Right kidney (tissue), 9 donors: ENCODE measurements at places on chromosomes 5 and 9.

DNA sequence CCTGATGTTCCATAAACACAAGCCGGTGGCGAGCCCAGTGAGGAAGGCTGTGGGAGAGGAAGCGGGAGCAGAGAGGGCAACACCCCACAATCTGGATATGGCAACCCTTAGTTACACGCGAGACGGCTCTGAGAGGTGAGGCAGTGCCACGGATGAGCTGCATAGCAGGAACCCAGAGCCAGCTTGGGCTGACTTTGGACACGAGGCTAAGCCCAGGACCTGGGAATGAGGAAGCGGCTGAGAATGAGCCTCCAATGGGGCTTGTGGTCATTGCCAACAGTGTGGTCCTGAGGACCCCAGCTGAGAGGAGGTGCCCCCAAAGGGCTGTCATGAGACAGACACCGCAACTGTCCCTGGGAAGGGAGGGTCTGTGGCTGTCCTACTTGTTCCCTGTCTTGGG lies 160.0 kb upstream of the SMIM23 start:
- no peak for DNase-seq

GRCh38 chr5:88144219-88145001 lies 124.2 kb downstream of the TMEM161B start:
- DNase-seq, result peak; percentile 35

DNA sequence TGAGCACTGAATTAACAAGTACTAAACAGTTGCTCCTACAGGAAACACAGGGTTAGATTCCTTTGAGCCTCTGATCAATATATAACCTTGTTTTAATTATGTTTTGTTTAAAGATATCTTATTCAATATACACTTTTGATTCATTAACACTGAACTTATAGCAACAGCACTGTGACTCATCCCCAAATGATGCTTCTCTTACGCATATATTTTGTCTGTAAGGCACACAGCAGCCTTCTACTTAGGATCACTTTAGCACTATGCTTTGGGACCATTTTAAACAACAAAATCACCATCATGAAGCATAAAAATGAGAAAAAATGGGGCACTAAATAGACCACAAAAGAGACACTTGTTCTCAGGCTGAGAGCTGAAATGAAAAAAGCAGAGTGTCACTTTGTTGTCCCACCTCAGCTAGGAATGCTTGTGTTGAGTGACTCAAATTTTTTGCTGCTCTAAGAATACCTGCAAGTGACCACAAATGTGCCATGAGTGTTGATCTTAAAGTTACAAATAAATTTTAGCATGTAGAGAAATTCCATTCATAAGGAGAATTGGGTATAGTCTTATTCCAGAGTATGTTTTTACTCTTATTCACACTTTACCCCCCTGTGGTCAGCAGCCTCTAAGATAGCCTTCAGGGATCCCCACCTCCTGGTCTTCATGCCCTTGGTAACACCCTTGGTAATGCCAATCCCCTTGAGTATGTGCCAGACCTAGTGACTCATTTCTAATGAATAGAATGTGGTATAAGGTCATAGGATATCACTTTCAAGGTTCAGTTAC lies 252.7 kb upstream of the IL12B start:
- DNase-seq, result no peak

DNA sequence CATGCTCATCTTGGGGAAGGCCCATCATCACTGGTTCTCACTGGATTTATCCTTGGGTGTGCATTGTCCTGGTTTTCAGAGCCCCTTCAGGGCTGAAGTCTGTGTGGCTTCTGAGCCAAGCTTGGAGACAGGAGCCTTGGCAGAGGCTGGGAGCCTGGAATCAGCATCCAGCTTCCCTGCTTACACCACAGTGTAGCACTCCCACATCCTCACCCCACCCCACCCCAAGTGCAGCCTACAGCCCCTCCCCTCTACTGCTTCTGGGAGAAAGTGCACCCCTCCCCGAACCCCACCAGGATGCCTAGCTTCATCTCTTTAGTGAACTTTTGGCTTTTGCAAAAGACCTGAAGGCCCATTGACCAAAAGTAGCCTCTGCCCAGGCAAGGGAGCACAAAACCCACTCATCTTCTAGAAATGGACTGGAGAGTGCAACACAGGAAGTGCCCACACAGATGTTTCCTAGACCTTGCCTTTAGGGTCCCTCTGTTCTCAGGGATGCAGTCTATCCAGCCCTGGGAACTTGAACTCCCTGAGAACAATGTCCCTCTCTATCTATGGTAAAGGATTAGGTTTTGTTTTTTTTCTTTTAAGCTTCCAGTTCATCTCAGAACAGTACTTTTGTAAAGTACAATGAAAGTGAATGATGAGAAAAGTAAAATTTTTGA lies 189.7 kb downstream of the PALM2AKAP2 start:
- DNase-seq, result no peak

GRCh38 chr5:37804401-37804800 lies 35.4 kb downstream of the GDNF start:
- DNase-seq, result no peak

- DNase-seq, result no peak
These were observed 18.8 kb downstream of the TICAM2 start for GRCh38 chr5:115583474-115583873.

GRCh38 chr9:113566712-113567071 lies 103.2 kb downstream of the RGS3 start:
- no peak for DNase-seq

GRCh38 chr5:140767444-140767843 lies 18.5 kb upstream of the PCDHA1 start:
- DNase-seq, result no peak

- DNase-seq, result no peak
These were observed 144.3 kb downstream of the HSD17B3 start for GRCh38 chr9:96157675-96158074.

DNA sequence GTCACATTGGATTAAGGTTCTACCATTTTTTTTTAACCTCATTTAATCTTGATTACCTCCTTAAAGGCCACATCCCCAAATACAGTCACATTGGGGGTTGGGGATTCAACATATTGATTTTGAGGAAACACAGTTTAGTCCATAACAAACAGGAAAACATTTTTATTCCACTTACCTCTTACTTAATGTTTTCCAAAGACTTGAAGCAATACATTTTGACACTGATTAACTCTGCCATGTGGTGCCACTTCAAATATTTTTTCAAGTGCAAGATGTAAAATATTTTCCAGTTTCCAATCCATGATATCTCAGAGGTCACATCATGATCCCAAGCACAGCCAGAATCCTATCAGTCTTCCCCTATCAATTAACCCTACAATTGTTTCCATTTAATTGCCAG lies 548.0 kb downstream of the CSNK1G3 start:
- DNase-seq, result no peak

GRCh38 chr9:13513286-13513685 lies 233.8 kb upstream of the MPDZ start:
- DNase-seq, result peak; percentile 7

DNA sequence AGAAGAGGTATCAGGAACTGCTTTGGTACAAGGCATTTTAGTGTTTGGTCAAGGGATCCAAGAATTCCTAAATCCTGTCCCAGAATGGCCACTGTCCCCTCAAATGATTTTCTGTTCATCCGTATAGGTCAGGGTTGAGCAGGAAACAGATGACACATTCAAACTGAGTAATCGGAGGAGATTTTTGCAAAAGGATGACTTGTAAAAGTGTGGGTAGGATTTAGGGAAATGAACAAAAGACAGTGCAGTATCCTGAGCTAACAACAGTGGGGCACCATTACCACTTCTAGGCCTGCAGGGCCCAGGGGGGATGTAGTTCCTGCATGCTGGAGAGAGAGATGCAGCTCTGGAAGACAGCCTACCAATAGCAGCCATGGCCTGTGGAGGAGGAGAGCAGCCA lies 290.1 kb downstream of the ZSWIM6 start:
- DNase-seq, result no peak

DNA sequence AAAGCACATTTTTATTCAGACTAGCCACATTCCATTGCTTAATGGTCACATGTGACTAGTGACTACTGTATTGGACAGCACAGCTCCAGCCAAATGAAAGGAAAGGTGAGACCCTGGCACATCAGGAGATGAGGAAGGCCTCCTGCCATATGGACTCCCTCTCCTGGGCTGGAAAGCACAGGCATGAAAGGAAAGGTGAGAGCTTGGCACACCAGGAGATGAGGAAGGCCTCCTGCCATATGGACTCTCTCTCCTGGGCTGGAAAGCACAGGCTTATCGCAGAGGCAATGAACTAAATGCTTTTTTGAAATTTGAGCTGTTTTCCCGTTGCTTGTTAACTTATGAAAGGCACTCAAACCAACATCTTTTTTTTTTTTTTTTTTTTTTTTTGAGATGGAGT lies 144.8 kb upstream of the SLC12A2 start:
- no peak for DNase-seq

DNA sequence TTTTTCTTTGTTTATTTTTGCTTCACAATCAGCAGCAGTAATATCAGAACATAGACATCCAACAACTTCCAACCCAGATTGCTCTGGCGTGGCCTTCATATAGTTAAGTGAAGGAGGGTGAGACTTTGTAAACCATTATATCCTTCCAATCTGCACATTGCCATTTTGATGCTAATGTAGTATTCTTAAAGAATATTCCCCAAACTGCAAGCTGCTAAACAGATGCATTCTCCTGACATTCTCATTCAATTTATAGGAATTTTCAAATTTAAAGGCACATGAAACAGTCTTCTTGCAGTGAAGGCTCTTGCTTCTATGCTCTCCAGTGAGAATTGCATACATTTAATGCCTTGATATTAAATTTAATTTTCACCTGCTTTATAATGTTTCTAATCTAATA lies 181.2 kb upstream of the EDIL3 start:
- DNase-seq, result no peak

DNA sequence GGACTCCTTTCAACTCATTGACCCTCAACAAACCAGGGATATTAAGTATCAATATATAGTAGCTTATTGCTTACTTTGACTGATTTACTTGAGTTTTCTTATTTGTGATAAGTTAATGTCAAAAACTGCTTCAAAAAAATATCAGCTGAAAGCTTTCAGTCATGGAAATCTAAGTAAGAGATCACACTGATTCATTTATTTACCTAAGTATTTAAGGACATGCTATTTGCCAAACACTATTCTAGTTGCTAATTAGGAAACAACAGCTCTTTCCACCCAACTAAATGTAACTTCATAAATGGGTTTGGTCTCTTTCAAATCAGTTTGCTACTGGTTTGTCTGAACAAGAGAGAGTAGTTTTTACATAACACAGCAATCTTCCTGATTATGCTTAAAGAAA lies 48.2 kb downstream of the CHD1 start:
- DNase-seq, result no peak

DNA sequence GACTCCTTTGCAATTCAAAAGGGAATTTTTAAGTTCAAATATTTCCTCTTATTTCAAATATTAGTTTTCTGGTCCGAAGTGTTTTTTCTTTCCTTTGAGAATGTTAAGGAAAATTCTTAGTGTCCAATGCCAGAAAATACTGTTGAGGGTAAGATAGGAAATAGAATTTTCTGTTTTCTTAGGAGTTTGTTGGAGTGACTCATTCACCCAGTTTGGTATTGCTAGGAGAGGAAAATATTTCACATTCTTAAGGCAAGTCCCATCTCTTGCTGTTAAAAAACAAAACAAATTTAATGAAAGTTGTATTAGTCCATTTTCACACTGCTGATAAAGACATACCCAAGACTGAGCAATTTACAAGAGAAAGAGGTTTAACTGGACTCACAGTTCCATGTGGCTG lies 349.2 kb upstream of the ADAMTSL1 start:
- DNase-seq, result no peak

DNA sequence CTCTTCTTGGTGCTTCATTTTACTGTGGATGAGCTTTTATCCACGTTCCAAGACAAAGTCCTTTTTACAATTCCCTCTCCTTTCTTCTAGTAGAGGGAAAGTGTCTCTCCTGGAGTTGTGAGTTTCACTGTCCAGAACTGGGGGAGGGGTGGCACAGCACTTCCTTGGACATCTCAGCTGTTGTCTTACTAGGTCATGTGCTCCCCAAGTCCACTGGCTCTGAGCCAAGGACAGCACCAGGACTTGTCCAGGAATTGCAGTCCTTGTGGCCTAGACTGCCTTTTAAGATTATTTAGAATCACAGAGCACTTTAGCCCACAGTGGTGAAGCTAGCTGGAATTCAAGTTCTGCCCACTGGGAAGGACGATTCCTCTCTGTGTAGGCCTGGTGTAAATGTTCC lies 700.2 kb upstream of the PTPRD start:
- peak; percentile 1 for DNase-seq
